Stimulated activated CD4-positive, alpha-beta T cell treated with anti-CD3 and anti-CD28 coated beads, Interleukin-4, amount 100 ng/mL, for 48 hours (primary cell): ENCODE measurements at places on chromosomes 7 and 10.
A peak's percentile ranks its signal among the peaks of the same experiment; 100 is the strongest.

DNA sequence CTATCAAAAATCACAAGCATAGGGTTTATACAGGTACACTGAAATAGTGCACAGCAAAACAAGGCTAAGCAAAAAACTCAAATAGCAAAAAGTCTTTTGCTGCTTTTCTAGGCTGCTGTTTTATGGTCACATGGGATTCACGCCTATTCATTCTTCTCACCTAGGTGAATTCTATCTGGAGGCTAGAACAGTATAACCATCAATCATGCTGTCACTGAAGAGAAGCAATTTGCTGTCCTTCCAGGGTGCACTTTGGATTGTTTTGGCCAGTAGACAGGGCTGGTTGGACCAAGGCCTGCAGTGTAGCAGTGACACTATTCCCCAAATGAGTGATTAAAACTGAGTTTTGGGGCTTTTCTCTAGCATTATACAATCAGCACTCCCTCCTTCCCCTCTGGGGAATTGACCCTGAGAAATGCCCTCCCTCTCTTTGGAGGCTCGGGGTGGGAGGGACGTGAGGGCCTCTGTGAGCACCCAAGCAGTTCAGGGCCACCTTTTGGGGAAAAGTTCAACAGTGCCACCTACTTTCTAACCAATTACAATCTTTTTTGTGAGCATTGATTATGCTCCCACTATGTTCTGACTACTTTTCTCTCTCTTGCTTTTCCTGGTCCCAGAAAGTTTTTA is 16.2 kb upstream of the SND1 start:
- DNase-seq = no peak

GRCh38 chr10:49758249-49758930 is 3.7 kb downstream of the OGDHL start:
- no peak for DNase-seq

- peak; percentile 5 for DNase-seq
Measured at GRCh38 chr10:124035928-124036558, 57.4 kb downstream of the CHST15 start.

GRCh38 chr10:101831169-101831811 is 12.3 kb downstream of the KCNIP2 start:
- DNase-seq = no peak

- DNase-seq = no peak
Measured at GRCh38 chr10:122882766-122883165, 3.4 kb upstream of the FAM24B start.

GRCh38 chr7:145665499-145666258 is 450.9 kb upstream of the CNTNAP2 start:
- no peak for DNase-seq

DNA sequence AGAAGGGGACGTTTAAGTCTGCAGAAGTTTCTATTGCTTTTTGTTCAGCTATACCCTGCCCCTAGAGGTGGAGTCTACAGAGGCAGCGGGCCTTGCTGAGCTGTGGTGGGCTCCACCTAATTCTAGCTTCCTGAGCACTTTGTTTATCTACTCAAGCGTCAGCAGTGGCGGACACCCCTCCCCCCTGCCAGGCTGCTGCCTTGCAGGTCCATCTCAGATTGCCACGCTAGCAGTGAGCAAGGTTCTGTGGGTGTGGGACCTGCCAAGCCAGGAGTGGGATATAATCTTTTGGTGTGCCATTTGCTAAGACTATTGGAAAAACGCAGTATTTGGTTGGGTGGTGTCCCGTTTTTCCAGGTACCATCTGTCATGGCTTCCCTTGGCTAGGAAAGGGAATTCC is 147.3 kb upstream of the PRPS1L1 start:
- no peak for DNase-seq

DNA sequence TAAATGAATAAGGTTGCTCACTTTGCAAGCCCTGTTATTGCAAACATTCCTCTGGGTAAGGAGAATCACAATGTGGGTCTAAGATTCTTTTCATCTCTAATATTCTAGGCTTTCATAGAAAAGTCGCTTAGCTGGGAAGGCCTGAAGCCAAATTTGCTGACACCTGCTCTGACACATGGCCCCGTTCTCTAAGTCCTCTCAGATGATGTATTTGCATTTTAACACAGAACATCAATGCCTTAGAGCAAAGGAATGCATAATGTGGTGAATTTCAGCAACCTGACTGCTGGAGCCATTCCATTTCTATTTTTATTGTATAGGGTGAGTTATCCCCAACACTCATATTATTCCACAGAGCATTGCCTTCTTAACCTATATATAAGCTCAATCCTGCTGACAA is 682.1 kb upstream of the NRP1 start:
- no peak for DNase-seq

DNA sequence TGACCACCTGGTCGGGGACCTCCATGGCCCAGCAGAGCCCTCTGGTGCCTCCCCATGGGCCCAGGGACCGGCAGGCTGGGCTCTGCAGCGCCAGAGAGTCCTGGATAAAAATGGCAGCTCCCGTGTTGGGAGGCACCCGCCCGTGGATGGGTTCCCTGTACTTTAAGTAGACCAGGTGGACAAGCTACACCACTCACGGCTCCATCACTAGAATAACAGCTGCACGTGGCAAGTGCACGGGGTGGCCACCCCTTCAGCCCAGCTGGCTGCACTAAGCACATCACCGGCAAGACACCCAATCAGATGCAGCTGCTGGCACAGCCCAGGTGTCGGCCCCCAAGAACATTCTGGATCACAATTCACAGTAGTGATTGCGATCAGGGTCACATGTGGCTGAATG is 69.8 kb downstream of the DIP2C start:
- DNase-seq = no peak

GRCh38 chr10:70405037-70405824 is 1.3 kb downstream of the EIF4EBP2 start:
- DNase-seq = no peak

GRCh38 chr10:59037018-59037389 is 139.4 kb upstream of the PHYHIPL start:
- no peak for DNase-seq

GRCh38 chr10:124756156-124756903 is 12.2 kb upstream of the FAM53B start:
- DNase-seq = no peak

GRCh38 chr10:59702347-59702746 is 7.3 kb downstream of the SLC16A9 start:
- DNase-seq = no peak

GRCh38 chr7:140867467-140868462 is 57.0 kb downstream of the BRAF start:
- no peak for DNase-seq

GRCh38 chr10:4242561-4243035 is 457.6 kb upstream of the KLF6 start:
- DNase-seq = no peak

DNA sequence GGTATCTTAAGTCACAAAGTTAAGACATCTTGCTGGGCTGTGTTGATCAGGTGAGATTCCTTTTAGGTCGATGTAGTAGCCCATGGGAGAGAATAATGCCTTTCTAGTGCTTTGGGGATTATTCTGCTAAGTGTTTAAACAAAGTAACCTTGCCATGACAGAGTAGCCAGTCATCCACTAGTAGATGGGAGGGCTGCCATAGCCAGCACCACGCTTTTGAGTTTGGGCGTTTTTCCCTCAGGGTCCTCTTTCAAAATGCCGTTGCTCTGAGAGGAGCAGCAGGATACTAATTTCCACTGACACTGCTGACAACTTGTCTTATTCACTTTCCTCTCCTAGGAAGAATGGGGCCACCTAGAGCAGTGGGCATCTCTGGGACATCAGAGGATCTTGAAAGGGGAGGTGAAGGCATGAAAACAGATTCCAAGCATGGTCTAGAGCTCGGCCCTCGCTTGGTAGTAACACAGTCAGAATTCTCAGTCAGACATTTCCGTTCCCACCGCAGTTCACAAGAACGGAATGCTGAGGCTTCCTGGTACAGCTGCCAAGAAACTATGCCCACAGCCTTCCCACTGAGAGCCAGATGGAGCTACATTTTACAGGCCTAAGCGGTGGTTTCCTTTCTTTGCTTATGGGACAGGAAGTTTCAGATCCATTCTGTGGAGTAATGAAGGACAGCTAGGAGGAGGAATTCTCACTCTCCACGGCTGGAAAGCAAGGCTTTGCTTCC is 15.3 kb upstream of the RSU1 start:
- no peak for DNase-seq

DNA sequence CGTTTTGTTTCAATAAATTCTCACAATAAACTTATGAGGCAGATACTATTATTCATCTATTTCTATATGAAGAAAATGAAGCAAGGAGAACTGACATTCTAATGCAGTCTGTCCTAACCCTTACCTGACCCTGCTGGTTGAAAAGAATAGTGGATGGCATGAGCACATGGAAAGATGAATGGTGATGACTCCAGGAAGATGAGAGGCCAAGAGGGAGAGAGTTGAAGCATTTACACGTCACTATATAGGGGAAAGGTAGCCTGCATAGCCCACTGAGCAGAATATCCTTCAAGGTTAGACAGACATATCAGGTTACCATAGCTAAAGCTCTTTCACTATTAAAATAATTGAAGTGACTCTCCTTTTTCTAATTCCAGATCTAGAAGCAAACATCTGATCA is 163.9 kb upstream of the CDK1 start:
- DNase-seq = no peak

GRCh38 chr7:49483142-49483541 is 290.3 kb upstream of the VWC2 start:
- no peak for DNase-seq

DNA sequence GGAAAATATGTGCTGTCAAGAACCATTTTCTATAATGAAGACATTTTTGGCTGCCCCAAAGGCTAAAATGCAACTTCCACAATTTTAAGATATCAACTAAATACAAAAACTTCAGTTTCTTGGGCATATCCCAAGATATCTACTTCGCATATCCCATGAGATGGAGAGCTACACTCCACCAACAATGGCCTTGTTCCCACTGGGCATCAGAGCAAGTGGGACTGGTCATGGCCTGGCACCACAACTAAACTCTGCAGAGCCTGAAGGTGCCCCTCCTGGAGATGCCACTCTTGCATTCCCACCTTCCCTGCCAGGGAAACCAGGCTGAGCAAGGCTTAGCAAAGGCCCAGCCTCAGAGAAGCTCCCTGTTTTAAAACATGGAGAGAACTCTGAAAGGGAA is 75.8 kb upstream of the LRRC17 start:
- DNase-seq = no peak

GRCh38 chr10:129193148-129193547 is 273.9 kb upstream of the MGMT start:
- DNase-seq = no peak

GRCh38 chr10:48314107-48314506 is 7.6 kb downstream of the MAPK8 start:
- no peak for DNase-seq

GRCh38 chr10:27525819-27526218 is 21.7 kb downstream of the RAB18 start:
- DNase-seq = no peak
